ENCODE measurements at places on chromosomes 11 and 22.

DNA sequence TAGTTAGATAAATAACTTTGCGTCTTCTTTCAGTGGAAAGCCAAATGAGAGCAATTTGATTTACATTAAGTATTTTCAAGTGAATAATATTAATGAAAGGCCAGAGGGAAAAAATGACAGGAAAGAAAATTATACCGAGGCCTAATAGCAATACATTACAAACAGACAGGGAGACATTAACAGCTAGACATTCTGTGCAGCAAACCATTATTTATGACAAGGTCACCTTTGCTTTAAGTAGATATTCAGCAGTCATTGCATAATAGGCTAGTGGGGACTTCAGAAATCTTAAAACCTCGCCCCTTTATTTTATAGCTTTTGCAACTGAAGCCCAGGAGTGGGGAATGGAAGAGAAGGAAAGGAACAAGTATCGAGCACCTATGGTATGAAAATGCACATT is 321.6 kb downstream of the GRM5 start:
- DNase-seq = no peak

GRCh38 chr11:129312730-129313503 is 62.7 kb upstream of the BARX2 start:
- DNase-seq = no peak

- DNase-seq = no peak
Observed at GRCh38 chr22:49305214-49305965, 522.3 kb downstream of the BRD1 start.

- DNase-seq = no peak
Observed at GRCh38 chr11:48034926-48035871, 54.8 kb downstream of the PTPRJ start.

DNA sequence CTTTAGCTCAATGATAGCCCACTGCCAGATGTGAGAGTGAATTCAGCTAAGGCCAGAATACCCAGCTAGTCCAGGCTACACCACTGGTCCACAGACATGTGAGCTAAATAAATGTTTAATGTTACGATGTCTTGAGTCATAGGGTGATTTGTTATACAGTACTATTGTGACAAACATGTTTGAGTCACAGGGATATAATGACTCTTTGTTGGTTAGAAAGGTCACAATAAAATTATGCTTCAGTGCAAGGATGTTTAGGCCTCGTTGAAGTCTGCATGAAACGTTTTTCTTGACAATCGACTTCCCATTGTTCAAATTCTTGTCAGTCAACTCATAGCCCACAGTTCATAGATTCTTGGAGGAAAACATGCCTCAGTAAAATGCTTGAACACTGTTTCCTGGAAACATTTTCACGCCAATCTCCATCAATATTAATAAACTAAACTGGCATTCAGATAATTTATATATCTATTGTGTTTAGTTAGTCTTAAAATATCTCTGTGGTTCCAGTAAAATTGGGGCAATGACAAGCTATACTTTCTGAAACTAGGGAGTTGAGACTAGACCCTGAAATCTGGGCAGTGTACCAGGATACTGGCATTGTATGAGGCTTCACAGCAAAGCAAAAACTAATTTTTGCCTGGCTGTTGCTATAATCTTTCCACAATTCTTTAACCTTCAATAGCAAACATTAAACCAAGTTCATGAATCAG is 650.8 kb upstream of the KIRREL3 start:
- no peak for DNase-seq

DNA sequence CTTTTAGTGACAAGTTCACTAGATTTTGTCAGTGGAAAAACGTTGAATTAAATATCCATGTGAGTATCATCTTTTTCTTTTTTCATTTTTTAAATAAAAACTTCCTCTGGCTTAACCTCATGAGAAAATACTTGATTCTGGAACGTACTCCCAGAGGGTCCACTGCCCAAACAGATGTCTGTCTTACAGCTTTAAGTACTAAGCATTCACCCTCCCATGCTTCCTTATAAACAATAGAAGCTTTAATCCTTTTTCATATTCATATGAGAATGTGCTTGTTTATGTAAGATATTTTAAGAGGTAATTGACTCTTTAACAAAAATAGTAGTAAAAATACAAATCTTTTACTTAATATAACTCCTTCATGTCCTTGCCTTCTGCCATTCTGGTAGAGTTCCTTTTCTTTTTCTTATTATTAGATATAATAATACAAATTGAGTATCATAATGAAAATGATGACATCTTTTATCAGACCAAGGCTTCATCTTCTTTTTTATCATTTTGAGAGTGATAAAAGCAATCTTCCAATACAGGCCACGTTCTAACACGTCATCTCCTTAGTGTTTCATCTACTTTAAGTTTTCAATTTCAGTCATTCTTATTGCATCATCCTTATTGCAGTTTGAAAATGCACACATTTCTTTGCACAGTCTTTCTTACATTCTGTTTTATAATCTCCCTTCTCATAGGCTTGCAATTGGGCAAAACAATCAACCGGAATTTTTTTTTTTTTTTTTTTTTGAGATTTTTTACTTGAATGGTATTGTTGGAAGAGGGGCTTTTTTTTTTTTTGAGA is 69.5 kb upstream of the MYO18B start:
- DNase-seq = no peak

GRCh38 chr11:128496692-128497060 is 90.7 kb downstream of the ETS1 start:
- DNase-seq = no peak

DNA sequence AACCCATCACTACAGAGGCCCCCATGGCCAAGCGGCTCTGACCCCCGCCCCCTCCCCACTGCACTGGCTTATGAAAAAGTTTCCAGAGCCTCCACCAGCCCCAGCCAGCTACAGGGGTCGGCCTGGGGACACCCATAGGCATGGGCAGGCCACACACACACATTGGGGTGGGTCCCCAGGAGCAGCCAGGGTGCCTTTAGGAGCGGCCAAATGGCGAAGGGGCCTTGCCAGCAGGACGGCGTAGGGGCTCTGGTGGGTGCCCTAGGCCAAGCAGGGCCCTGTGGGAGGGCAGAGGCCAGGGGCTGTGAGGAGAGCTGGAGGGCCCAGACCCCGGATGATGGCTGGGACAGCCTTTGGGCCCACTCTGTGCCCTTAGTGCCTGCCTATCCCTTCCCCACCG is 10.1 kb downstream of the TSSC4 start:
- no peak for DNase-seq

GRCh38 chr11:8721609-8722500 is 39.3 kb downstream of the RPL27A start:
- no peak for DNase-seq

DNA sequence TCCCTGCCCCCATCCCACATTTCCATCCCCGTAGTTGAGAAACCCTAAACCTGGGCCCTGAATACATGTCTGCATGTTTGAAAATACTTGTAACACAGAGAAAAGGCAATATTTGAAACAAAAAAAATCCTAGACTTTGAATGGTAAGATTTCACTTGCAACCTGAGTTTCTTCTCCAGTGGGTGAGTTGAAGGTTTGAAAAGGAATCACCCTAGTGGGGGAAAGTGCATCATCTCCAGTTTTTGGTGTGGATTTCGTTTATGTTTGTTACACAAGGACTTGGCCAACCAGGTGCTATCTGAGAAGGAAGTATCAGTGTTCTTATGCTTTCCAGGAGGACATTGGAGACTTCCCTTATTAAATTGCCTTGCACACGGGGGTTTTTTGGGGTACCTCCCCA is 90.4 kb downstream of the ABTB2 start:
- DNase-seq = no peak

DNA sequence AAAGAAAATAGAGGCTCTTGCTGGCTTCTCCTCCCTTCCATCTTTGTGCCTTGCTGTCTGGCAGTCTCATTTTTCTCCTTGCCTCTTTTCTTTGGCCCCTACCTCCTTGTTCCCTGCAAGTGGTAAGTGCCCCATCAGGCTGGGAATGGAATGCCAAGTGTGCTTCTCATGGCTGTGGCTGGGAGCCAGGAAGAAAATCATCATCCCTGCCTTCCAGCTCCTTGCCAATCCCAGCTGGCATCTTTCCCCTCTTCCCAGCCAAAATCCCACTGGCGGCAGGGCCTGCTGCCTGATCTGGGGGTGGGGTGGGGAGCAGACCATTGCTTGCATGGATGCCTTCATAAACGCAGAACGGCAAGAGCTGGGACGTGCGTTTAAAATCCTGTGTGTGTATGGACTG is 27.0 kb upstream of the SLC25A18 start:
- DNase-seq = no peak

GRCh38 chr22:45945621-45946106 is 31.3 kb downstream of the WNT7B start:
- DNase-seq = no peak

DNA sequence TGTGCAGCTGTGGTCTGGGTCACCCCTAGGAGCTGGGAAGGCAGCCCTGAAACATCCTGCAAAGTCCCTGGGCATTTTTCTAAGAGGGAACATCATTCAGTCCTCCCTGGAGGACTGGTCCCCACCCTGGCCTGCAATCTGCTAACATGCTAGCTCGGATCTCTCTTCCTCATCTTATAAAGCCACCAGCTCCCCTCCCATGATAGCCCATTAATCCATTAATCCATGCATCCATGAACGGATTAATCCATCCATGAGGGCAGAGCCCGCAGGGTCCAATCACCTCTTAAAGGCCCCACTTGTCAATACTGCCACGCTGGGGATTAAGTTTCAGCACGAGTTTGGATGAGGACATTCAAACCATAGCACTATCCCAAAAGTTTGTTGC is 12.1 kb downstream of the PRG3 start:
- DNase-seq = no peak

DNA sequence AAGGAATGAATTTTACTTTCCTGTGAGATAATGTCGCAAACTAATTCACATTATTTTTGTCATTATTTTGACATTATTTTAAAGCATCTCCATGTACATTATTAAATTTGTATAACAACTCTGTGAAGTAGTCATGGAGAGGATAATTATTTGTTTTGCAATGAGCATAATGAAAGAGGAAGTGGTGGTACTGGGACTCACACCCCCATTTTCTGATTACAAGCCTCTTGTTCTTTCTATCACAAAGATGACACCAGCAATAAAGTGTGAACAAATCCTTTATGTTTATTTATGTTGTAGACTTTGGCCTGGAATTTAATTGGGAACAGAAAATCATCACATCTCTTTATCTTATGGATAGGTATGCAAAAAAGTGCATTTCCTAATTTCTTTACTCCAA is 522.6 kb downstream of the TMEM135 start:
- no peak for DNase-seq

DNA sequence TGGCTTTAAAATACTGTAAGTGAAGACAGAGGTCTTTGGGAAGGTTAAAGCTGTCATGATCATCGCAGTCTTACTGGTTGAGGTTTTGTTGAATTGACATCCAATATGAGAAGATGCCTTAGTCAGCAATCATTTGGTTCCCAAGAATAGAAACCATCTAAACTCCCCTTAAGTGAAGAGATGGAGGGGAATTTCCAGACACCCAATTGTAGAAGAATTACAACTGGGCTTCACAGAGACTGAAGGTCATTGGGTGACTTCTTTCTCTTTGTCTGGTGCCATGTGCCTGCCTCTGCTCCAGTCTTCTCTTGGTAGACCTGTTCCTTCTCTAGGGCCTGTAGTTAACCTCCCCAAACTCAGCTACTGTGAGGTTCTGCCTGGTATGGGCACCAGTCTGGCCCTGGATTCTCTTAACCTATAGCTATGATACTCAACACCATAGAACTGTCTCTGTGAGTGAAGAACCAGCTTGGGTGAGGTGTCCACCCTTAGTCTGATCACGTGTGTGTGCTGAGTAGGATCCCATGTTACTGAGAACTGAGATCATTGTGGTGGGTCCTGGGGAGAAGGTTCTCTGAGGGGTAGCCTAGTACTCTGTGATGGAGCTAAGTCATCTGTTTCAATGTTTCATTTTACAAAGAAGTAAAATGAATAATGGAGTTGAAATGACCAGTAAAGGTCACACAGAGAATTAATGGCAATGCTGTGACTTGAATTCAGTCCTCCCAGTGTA is 182.5 kb downstream of the CSNK2A3 start:
- no peak for DNase-seq

DNA sequence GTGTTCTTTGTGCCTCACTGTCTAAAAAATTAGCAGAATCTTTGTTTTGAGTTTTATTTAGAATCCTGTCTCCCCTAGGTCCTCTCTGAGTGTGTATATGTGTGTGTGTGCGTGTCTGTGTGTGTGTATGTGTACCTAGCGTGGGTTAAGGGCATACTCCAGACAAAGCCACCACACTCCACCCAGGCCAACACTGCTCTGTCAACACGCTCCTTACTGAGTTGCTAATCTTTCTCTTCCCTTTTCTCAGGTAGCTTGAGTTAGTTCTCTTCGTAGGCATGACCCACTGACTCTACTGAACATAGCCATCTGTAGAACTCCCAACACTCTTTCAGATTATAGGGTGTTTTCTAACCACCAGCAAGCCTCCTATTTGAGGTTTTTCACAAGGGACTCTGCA is 131.1 kb downstream of the LRRC4C start:
- DNase-seq = no peak

DNA sequence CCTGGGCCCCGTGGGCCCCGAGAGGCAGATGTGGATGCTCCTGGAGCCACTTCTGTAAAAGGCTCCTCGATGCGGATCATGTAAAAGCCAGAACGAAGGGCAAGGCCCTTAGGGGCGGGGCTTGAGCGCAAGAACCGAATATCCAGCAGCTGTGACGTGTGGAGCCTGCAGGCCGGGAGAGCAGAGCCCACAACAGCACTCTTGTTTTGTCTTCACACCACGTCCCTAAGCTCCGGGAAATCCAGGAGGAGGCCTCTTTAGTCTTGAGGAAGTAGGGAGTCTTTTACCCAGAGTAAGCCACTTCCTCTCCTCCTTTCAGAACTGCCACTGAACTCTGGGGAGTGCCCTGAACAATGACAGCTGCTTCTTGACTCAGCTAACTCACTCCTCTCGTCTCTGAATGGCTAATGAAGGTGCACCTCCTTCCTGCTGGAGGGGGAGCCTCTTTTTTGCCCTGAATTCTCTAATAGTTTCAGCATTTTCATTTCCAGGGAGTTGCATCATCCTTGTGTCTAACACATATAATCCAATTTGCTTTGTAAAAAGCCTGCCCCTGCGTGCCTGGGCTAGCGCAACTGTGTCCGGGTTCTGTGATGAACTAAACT is 12.5 kb downstream of the L3MBTL2 start:
- DNase-seq = peak; percentile 46

DNA sequence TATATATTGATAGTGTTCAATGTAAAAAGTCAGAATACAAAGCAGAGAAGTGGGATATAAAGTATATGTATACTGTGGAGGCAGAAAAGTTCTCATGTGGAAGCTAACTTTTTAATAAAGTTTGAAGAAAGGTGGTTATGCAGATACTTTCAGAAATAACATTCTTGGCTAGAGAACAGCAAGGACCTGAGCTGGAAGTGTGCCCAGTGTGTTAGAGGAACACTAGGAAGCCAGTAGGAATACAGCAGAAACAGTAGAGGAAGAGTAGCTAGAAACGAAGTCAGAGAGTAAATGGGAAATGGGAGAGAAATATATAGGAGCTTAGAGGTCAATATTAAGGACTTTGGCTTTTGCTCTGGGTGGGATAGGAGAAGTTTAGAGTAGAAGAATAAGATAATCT is 464.9 kb upstream of the CCDC90B start:
- DNase-seq = no peak

Measured in NCI-H1092 (cell line).